Small intestine (tissue), 16 donors: ENCODE measurements at places on chromosomes 4 and X. TPM values are rescaled to one million over a fixed set of nuclear protein-coding genes. Genes with fewer than 3 reads are reported as not detected.

GC gene
- polyA plus RNA-seq = 1.1 TPM

DHX15 gene
- 129 TPM for polyA plus RNA-seq

NUDT11 gene
- polyA plus RNA-seq = 19.9 TPM

SLIT2 gene
- polyA plus RNA-seq = 0.27 TPM

IL2RG gene
- 11.2 TPM for polyA plus RNA-seq

CDS1 gene
- polyA plus RNA-seq = 65.4 TPM

DNA sequence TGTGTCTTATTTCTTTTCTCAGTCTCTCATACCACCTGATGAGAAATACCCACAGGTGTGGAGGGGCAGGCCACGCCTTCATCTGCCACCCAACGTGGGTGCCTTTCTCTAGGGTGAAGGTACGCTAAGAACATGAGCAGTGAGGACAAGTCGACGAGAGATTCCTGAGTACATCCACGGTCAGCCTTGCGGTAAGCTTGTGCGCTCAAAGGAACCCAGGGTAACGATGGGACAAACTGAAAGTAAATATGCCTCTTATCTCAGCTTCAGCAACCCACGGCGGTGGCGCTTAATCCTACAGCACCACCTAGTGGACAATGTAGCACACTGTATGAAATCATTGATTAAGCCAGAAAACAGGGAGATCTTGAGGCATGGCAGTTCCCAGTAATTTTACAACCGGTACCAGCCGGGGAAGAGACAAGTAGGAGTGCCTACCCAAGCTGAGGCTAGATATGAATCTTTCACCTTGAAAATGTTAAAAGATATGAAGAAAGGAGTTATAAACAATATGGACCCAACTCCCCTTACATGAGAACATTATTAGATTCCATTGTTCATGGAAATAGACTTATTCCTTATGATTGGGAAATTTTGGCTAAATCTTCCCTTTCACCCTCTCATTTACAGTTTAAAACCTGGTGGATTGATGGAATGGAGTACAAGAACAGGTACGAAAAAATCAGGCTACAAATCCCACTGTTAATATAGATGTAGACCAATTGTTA lies 63.0 kb downstream of the ZNF732 start:
- H3K4me1 ChIP-seq = no peaks in the 10 kb centered on the region
- peak overlapping the region; percentile 55 for H3K27ac ChIP-seq
- no peak overlapping the region for H3K4me3 ChIP-seq

DNA sequence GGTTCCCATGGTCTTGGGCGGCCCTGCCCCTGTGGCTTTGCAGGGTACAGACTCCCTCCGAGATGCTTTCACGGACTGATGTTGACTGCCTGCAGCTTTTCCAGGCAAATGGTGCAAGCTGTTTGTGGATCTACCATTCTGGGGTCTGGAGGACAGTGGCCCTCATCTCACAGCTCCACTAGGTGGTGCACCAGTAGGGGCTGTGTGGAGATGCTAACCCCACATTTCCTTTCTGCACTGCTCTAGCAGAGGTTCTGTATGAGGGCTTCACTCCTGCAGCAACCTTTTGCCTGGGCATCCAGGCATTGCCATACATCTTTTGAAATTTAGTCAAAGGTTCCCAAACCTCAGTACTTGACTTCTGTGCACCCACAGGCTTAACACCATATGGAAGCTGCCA lies 176.1 kb downstream of the DCAF12L1 start:
- H3K27ac ChIP-seq = no peak overlapping the region
- no peaks in the 10 kb centered on the region for H3K4me1 ChIP-seq
- DNase-seq = no peak

DNA sequence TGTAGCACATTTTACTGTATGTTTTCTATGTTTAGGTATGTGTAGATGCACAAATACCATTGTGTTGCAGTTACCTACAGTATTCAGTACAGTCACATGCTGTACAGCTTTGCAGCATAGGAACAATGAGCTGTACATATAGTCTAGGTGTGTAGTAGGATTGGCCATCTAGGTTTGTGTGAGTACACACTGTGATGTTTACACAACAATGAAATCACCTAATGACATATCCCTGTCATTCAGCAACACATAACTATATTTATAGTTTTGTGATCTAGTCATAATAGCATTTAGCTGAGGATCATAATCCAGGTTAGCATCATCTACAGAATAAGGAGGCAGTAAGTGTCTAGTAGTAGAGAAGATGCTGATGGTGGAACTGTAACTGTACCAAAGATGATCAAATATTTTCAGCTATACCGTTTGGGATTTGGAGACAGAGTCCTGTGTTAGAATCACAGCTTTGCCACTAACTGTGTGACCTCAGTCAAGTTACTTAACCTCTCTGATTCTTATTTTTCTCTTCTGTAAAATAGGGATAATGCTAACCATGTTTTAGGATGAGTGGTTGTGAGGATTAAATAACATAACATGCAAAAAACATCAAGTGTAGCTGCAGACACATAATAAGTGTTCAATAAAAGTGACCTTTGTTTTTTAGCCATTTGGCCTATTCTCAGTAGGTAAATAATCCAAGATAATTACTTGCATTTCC lies 73.3 kb downstream of the LIMCH1 start:
- H3K4me1 ChIP-seq = no peaks in the 10 kb centered on the region
- DNase-seq = no peak
- H3K36me3 ChIP-seq = no peaks in the 10 kb centered on the region
- no peaks in the 10 kb centered on the region for H3K27me3 ChIP-seq
- H3K27ac ChIP-seq = no peak overlapping the region
- H3K4me3 ChIP-seq = no peak overlapping the region

- H3K27ac ChIP-seq = no peak overlapping the region
- no peak overlapping the region for H3K4me3 ChIP-seq
- no peak for DNase-seq
- H3K4me1 ChIP-seq = no peaks in the 10 kb centered on the region
- H3K27me3 ChIP-seq = peaks cover 3% of the 10 kb centered on the region
Observed at GRCh38 chr4:2072971-2073807, 14.1 kb downstream of the NAT8L start.

- no peaks in the 10 kb centered on the region for H3K27me3 ChIP-seq
- no peaks in the 10 kb centered on the region for H3K36me3 ChIP-seq
- no peak overlapping the region for H3K27ac ChIP-seq
- no peak overlapping the region for H3K4me3 ChIP-seq
- H3K4me1 ChIP-seq = no peaks in the 10 kb centered on the region
Observed at GRCh38 chrX:149830192-149830873, 48.6 kb downstream of the MAGEA9 start.

- no peaks in the 10 kb centered on the region for H3K27me3 ChIP-seq
- H3K27ac ChIP-seq = no peak overlapping the region
- H3K4me1 ChIP-seq = no peaks in the 10 kb centered on the region
- no peak overlapping the region for H3K4me3 ChIP-seq
- DNase-seq = no peak
- H3K36me3 ChIP-seq = no peaks in the 10 kb centered on the region
Observed at GRCh38 chrX:103467156-103467555, 52.1 kb downstream of the RAB40A start.

DNA sequence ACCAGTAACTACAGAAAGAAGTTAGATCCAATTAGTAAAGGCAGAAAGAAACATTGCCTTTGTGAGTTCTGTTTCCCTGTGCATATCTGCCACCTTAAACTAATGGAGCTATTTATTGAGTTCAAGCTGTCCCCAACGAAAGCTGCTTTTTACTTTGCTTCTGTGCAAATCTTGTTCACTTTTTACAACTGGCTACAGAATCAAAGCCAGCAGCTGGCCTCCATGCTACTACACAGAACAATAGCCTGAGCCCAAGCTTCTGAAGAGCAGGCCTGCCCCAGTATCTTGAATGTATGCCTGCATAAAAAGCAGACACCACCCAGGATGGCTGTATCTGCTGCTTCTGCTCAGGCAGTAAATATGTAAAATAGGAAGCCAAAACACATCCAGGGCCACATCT lies 28.1 kb downstream of the ANK2 start:
- no peak overlapping the region for H3K4me3 ChIP-seq
- H3K4me1 ChIP-seq = no peaks in the 10 kb centered on the region
- DNase-seq = no peak

GRCh38 chr4:180757927-180758326 lies 1485.3 kb upstream of the TENM3 start:
- H3K4me3 ChIP-seq = no peak overlapping the region
- no peak overlapping the region for H3K27ac ChIP-seq
- H3K4me1 ChIP-seq = no peaks in the 10 kb centered on the region

DNA sequence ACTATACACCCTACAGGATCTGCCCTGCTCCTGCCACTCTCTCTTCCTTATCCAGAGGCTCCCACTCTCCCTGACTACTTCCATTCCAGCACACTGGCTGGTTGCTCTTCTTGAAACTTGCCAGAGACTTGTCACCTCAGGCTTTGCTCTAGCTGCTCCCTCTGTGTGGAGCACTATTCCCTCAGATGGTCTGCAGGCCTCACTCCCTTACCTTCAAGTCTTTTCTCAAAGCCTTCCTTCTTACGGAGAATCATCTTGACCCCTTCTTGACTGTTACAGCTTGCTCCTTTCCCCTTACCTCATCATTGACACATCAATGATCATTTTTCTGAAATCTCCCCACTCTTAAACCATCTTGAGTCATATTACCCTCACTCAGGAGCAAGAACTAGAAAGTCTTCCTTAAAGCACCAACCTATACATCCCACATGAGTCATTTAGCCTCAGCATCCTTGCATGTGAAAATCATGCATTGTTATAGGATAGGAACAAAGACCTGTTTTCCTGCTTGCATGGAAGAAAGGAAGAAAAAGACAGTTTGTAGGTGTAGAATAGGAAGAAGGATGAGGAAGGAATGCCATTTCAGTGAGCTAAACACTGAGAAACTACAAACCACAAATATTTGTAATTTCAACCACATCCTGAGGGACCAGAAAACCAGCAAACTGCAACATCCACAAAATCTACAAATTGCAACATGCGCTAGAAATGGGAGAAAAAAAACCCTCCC lies 55.7 kb downstream of the ANTXR2 start:
- H3K4me3 ChIP-seq = no peak overlapping the region
- DNase-seq = no peak
- no peaks in the 10 kb centered on the region for H3K4me1 ChIP-seq
- H3K36me3 ChIP-seq = peaks cover 15% of the 10 kb centered on the region
- no peak overlapping the region for H3K27ac ChIP-seq

DNA sequence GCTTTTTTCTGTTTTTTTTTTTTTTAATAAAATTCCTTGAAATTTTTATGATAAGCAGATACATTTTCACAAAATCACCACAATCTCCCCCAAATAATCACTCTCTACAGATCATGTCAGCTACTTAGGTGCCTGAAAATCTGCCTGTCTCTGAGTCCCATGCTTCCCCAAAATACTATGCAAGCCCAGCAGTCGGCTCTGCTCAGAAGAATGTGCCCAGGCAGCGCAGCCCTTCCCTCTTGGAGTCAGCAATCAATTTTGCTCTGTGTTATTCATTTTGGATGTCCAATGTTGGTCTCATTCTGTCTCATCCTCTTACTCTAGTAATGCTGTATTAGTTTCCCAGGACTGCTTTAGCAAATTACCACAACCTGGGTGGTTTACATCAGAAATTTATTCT lies 24.9 kb upstream of the C1QTNF7 start:
- no peak for DNase-seq
- no peaks in the 10 kb centered on the region for H3K36me3 ChIP-seq
- H3K27me3 ChIP-seq = no peaks in the 10 kb centered on the region

DNA sequence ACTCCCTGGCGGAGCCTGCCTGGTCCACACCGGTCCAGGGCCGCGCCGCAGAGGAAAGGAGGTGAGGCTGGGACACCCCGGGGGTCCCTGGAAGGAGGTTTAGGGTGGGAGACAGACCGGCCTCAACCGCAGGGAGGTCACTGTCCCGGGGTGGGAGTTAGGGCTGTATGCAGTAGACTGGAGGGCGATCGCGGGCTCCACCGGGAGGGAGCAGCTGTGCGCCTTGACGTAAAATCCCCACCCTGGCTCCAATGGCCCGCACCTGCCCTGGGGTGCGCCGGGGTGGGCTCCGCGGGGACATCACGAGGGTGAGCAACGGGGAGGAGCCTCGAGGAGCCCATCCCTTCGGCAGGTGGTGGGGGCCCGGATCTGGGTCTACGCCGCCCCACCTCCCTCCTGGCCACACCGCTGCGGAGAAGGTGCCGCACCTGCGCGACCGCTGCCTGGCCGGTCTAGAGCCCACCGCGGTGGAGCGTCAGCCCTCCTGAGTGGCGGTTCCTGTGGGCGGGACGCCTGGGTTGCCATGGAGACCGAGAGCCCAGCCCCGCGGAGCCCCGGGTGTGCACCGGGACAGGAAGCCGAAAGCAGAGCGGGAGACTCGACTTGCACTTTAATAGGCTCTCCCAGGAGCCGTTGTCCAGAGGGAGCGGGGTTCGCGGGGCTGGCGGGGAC lies 105.1 kb downstream of the ADRA2C start:
- peaks cover 17% of the 10 kb centered on the region for H3K27me3 ChIP-seq
- no peak overlapping the region for H3K4me3 ChIP-seq
- H3K36me3 ChIP-seq = no peaks in the 10 kb centered on the region
- no peaks in the 10 kb centered on the region for H3K4me1 ChIP-seq
- H3K27ac ChIP-seq = no peak overlapping the region

- DNase-seq = no peak
- H3K36me3 ChIP-seq = peaks cover 6% of the 10 kb centered on the region
- no peaks in the 10 kb centered on the region for H3K4me1 ChIP-seq
Observed at GRCh38 chr4:7852568-7853185, 87.0 kb downstream of the AFAP1 start.

DNA sequence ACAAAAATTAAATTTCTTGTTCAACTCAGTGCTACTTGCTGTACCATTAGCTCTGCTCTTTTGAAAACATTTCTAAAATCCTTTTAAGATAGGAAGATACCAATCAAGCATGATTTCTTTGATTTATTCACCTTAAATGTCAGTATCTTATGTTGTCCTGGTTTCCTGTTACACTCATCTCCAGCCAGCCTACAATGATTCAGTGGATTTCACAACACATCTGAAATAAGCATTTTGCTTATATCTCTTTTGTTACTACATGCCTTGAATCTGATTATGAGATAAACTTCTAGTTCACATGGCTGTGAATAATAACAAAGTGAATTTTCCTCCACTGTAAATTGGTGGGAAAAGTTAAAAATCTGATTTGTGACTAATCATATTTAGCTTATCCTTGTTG lies 112.5 kb upstream of the BMP3 start:
- H3K4me3 ChIP-seq = no peak overlapping the region
- H3K27me3 ChIP-seq = no peaks in the 10 kb centered on the region
- H3K4me1 ChIP-seq = no peaks in the 10 kb centered on the region
- H3K36me3 ChIP-seq = no peaks in the 10 kb centered on the region

- no peak overlapping the region for H3K4me3 ChIP-seq
- no peaks in the 10 kb centered on the region for H3K27me3 ChIP-seq
- H3K36me3 ChIP-seq = no peaks in the 10 kb centered on the region
- no peaks in the 10 kb centered on the region for H3K4me1 ChIP-seq
- no peak overlapping the region for H3K27ac ChIP-seq
Observed at GRCh38 chr4:88511236-88511635, 12.3 kb downstream of the PYURF start.

DNA sequence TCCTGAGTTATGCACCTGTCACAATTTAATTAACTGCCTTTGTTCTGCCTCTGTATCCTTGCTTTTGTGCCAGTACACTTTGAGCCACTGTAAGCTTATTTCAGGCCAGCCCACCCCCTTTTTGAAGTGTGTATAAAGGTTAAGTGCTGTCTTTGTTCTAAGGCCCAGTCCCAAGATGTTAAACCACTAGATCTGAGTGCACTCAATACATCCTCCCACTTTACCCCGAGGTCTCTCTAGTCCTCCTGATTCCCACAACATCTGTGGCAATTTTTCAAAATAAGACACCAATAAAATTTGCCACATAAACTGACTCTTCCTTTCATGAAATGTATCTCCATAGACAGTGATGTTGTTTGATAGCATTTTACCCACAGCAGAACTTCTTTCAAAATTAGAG lies 124.1 kb upstream of the SPIN4 start:
- no peaks in the 10 kb centered on the region for H3K27me3 ChIP-seq
- no peak overlapping the region for H3K27ac ChIP-seq
- no peak overlapping the region for H3K4me3 ChIP-seq
- DNase-seq = no peak
- H3K36me3 ChIP-seq = peaks cover 2% of the 10 kb centered on the region
